ENCODE measurements at places on chromosomes 12 and 14. TPM values are rescaled to one million over a fixed set of nuclear protein-coding genes. Genes with fewer than 3 reads are reported as not detected.

Gene RBP5
- total RNA-seq, result 1.8 TPM

Gene SYNE3
- 89.5 TPM for total RNA-seq

Gene ISCU
- 74.1 TPM for total RNA-seq

Gene PTPN21
- total RNA-seq, result not detected

Gene PPP1R1A
- not detected for total RNA-seq

Gene C14orf93
- total RNA-seq, result 10.4 TPM

Gene LHX5
- not detected for total RNA-seq

Gene CISTR
- total RNA-seq, result not detected

Gene KCNC2
- not detected for total RNA-seq

Gene EIF4B
- 311 TPM for total RNA-seq

Gene CAPS2
- total RNA-seq, result 3.6 TPM

Gene TROAP
- 79.5 TPM for total RNA-seq

Gene RNF212B
- not detected for total RNA-seq

Gene ERP27
- 7.2 TPM for total RNA-seq

Gene TAC3
- not detected for total RNA-seq

Gene DAO
- not detected for total RNA-seq

Gene POTEM
- total RNA-seq, result not detected

Gene SYCP3
- 0.30 TPM for total RNA-seq

Gene OR4E2
- total RNA-seq, result not detected

Gene SERPINA6
- not detected for total RNA-seq

Gene MUCL1
- not detected for total RNA-seq

Gene TRIM9
- 0.20 TPM for total RNA-seq

Gene TPPP2
- total RNA-seq, result not detected

Gene GUCY2C
- total RNA-seq, result not detected

Gene C3AR1
- 11.4 TPM for total RNA-seq

Gene OASL
- total RNA-seq, result 104 TPM

Gene MYBPC1
- total RNA-seq, result not detected

Gene SERPINA3
- total RNA-seq, result not detected

Gene MIPOL1
- not detected for total RNA-seq

All from activated CD4-positive, alpha-beta memory T cell treated with anti-CD3 and anti-CD28 coated beads, Interleukin-2, amount 10 ng/mL, durations not matched to agents 7 days and 5 days (primary cell).